ENCODE measurements at places on chromosomes 2 and 18.

GRCh38 chr2:207438414-207439126 lies 91.2 kb upstream of the CREB1 start:
- DNase-seq, result no peak

DNA sequence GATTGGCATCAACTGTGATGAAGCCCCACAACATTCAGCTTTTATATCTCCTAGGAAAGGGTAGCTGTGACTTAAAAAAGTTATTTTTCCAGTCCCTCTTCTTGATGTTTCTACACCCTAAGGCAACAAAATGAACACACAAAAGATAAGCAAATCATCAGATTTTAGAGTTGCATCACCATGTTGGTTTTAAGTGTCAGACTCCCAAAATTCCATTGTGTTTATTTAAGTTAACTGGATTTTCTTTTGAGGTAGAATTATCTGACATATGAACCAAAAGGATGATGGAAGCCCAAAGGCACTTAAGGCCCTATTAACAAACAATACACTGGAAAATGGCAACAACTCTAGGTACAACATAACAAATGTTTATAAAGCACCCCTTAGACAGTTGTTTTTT lies 261.7 kb upstream of the SLC39A10 start:
- DNase-seq, result no peak

DNA sequence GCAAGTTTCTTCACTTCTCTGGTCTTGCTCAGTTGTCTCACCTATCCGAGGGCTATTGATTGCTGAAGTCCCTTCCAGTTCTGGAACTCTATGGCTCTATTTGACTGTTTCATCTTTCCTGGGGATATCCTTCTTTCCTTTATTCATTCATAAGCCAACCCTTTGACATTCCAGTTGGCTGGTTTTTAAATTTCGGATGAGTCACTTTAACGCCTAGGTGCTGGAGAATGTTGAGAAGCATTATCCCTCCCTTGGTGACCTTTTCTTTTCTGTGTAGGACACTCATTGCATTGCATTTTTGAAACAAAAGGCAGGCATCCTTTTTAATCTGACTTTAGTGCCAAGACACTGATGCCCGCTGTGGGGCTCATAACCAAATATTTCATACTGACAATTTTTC lies 307.1 kb downstream of the TSN start:
- DNase-seq, result no peak

GRCh38 chr2:134550566-134551164 lies 168.1 kb downstream of the TMEM163 start:
- DNase-seq, result no peak

Data from AG04449 (cell line).